ENCODE measurements at places on chromosomes 5 and 9.

GRCh38 chr9:107039542-107039941 lies 176.6 kb downstream of the ZNF462 start:
- DNase-seq, result no peak

DNA sequence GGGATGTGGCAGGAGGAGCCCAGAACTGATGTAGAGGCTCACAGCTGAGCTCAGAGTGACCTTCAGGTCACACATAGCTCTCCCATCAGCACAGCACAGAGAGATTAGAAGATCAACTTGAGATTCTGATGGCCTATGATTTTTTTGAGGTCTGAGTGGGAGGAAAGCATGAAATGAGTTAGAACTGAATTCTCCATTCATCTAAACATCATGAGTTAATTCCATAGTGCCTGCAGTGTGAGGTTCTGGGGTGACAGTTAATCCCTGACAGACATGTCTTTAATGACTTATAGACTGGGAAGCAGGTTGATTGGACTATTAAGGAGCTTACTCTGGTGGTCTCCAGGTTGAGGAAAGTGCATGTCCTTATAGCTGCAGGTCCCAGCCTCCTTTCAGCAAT lies 22.4 kb downstream of the SLC22A5 start:
- DNase-seq, result no peak

- no peak for DNase-seq
Measured at GRCh38 chr5:661891-662750, 31.0 kb downstream of the TPPP start.

GRCh38 chr5:136766456-136766855 lies 401.1 kb upstream of the TRPC7 start:
- DNase-seq, result no peak

DNA sequence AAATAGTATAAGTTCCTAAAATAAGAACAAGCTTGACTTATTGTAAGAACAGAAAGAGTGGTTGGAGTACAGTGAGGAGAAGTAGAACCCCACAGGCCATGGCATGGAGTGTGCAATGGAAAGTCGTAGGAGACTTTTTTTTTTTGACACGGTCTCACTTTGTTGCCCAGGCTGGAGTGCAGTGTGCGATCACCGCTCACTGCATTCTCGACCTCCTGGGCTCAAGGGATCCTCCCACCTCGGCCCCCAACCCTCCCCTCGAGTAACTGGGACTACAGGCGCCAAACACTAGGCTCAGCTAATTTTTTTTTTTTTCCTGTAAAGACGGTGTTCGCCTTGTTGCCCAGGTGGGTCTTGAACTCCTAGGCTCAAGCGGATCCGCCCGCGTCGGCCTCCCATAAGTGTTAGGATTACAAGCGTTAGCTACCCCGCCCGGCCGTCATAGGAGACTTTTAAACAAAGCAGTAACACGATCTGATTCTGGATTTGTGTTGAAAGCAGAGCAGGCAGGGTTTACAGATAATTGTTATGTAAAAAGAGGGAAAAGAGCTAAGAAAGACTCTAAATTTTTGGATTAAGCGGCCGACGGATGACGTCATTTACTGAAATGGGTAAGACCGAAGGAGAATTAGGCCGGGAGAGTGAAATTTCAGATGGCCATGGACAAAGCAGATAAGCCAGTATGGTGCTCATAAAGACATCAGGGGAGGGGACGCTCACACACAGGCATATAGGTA lies 752 bp downstream of the TSTD2 start:
- DNase-seq, result no peak

- no peak for DNase-seq
Measured at GRCh38 chr5:78592735-78593386, 55.7 kb downstream of the LHFPL2 start.

- no peak for DNase-seq
Measured at GRCh38 chr9:132942541-132943182, 1.8 kb downstream of the TSC1 start.

DNA sequence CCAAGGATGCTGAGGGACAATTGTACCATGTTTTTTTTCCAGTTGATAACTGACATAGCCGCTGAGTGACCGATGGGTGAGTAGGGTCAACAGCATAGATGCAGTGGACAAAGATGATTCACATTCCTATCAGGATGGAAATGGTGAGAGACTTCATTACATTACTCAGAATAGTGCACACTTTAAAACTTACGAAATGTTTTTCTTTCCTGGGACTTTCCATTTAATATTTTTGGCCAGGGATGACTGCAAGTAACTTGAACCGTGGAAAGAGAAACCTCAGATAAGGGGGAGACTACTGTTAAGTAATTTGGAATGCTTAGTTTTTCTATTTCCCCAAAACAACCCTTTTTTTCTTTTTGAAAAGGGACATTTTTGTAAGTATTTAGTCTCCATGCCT lies 3.0 kb upstream of the TUSC1 start:
- no peak for DNase-seq

DNA sequence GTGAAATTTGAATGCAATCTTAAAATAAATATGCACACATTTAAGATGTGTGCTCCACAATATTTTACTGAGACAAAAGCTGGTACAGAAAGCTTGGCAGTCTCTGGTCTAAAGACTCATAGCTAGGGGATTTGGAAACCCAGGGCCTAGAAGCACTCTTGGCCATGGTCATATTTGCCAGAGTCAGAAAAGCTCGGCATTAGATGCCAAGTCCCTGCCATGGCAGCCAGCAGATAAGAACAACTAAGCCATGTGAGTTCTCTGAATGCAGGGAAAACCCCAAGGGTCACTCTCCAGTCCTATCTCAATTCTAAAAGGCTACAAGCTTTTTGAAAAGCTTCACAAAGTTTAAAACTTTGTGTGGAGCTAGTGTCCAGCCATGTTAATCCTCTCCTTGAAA lies 119.5 kb downstream of the FAM114A2 start:
- no peak for DNase-seq

DNA sequence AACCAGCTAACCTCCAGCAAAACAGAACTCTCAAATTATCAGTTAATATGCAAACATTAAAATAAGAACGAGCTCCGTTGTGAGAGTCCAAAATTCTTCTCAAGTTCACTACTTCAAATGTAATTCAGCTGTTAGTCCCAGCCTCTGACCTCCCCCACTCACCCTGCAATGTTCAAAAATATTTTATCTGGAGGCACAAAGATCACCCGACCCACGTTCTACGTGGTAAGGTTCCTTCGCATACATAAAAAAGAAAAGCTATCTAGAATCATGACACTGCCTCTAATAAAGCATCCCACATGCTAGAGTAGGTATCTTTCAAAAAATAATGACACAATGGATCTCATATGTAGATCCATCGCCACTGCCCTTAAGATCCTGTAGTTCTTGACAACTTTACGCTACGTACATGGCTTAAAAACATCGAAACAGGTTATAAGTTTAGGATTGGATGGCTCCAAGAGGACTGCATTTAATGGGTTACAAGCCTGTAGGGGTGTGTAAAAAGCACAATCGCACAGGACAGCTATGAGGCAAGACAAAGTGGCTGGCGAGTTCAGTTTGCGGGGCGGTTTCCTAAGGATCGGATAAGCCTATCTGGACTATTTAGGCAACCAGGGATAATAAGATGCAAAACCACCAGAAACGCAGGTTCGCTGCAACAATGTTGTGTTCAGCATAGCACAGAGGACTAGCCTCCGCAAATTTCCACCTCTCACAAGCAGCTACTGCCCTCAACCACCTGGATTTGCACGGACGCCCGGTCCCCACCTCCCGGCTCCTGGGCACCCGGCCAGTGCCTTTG lies 969 bp downstream of the CLK4 start:
- no peak for DNase-seq

GRCh38 chr9:19386502-19387044 lies 6.5 kb upstream of the RPS6 start:
- no peak for DNase-seq

DNA sequence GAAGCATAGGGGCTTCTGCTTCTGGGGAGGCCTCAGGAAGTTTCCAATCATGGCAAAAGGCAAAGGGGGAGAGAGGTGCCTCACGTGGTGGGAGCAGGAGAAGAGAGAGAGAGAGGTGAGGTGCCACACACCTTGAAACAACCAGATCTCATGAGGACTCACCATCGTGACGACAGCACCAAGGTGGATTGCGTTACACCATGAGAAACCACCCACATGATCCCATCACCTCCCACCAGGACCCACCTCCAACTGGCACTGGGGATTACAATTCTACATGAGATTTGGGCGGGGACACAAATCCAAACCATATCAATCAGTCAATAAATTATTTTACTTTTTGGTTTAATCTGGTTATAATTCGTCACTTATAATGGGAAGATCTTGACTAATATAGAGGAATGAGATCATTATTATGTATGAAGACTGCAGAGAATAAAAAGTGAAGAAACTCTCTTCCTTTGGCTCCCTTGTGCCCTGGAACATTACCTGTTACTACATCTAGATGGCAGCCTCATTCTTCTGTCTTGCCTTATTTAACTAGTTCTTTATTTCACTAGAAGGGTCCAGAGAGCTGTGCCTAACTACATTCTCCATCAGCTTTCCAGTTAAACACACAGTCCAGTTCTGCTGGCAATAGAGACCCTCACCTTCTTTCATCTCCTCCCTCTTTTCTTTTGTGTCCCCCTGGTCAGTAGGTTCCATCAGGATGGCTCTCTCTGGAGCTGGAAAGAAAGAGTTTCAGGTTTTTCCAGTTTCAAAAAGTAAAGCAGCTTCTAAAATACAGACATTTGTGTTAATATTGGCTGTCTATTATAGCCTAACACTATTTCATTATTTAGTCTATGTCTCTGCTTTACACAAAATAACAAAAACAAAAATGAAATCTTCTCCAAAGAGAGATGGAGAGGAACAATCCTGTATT lies 21.7 kb upstream of the SPINK7 start:
- no peak for DNase-seq

DNA sequence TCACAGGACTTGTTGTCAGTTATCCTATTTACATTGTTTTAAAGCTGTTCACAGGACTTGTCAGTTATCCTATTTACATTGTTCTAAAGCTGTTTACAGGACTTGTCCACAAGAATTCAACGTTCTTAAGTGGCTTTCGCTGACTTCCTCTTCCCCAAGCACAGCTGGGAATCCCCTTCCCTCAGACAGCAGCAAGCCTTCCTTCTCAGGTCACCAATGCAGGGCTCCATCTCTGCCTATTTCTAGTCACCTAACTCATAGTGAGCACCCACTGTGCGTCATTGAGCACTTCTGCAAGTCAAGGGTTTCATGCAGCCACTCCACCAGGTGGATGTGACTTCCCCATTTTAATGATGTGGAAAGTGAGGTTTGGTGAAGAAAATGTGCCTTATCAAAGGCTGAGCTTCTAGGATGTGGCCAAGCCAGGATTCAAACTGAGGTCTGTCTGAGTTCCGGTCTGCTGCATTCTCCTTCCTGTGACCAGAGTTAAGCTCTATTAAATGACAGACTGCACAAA lies 109.8 kb upstream of the ZNF462 start:
- DNase-seq, result no peak

- DNase-seq, result no peak
Measured at GRCh38 chr9:33105959-33106358, 29.5 kb upstream of the SMU1 start.

- DNase-seq, result no peak
Measured at GRCh38 chr5:58024151-58024550, 435.7 kb downstream of the PLK2 start.

All from activated naive CD8-positive, alpha-beta T cell treated with anti-CD3 and anti-CD28 coated beads, Interleukin-2, amount 50 U/mL, for 16 hours (primary cell).